ENCODE measurements at places on chromosomes 5 and 9.

GRCh38 chr5:75707911-75708509, 9.2 kb downstream of the POC5 start:
- no peak for DNase-seq

GRCh38 chr5:41891066-41891707, 13.0 kb upstream of the RIMOC1 start:
- no peak for DNase-seq

- DNase-seq: no peak
These were observed 34.7 kb downstream of the MSX2 start for GRCh38 chr5:174759091-174759490.

DNA sequence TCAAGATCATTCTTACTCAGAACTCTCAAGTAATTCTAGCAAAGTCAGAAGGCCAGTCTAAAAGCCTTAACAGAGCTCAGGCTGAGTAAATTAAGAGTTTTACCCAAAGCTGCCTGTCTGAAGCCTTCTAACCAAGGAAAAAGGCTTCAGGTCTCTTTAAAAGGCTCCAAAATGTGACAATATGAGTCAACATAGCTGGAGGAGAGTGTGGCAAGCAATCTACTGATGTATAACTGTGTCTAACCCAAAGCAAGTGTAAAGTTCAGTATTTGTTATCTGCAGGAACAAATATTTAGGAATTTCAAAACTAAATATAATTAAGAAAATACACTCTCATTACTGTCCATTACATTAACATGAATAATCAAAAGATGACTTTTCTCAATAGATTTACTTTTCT, 11.0 kb downstream of the ZBTB5 start:
- no peak for DNase-seq

- DNase-seq: no peak
These were observed 49.0 kb downstream of the DAPK1 start for GRCh38 chr9:87546704-87547103.

GRCh38 chr9:1837453-1838084, 177.6 kb upstream of the SMARCA2 start:
- no peak for DNase-seq

DNA sequence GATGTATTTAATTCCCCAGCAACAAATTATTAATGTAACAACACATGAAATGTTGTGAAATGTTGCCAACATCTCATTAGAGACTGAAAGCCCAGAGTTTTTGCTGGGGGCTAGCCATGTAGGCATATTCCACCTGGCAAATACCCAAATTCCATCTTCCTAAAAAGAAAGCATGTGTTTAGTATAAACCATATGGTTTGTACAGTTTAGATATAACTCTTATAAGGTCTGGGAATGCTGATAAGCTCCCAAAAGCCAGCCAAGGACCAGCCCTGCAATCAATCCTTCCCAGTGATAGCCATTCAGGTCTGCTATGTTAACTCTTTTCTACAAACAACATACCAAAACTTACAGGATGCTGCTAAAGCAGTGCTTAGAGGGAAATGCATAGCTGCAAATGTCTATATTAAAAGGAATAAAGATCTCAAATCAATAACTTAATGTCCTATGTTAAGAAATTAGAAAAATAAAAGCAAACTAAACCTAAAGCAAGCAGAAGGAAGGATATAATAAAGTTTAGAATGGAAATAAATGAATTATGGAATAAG, 158.9 kb downstream of the AUH start:
- DNase-seq: no peak

DNA sequence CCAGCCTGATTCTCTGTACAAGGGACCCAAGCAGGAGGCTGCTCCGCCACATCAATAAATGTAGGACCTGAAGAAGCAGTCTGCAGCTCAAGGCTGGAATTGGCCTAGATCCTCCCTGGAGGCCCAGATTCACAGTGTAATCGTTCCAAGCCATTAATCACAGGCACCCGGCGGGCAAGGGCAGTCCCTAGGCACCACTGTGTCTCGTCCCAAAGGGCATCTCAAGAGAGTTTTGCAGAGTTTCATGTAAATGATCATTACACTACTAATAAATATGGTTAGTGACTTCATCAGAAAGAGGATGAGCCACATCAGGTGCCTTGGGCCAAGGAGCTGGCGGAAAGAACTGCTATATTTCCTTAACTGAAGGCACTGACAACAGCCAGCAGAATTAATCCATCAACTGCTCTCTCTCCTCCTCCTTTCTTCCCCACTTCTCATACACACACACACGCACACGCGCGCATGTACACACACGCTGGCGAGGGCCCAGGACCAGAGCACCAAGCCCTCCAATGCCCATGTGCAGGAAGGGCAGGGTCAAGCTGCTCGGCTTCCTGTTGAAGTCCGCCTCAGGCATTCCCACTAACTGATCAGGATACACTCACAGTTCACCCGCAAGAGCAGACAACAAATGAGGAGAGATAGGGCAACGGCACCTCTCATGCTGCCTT, 33.9 kb downstream of the GNAQ start:
- DNase-seq: no peak

DNA sequence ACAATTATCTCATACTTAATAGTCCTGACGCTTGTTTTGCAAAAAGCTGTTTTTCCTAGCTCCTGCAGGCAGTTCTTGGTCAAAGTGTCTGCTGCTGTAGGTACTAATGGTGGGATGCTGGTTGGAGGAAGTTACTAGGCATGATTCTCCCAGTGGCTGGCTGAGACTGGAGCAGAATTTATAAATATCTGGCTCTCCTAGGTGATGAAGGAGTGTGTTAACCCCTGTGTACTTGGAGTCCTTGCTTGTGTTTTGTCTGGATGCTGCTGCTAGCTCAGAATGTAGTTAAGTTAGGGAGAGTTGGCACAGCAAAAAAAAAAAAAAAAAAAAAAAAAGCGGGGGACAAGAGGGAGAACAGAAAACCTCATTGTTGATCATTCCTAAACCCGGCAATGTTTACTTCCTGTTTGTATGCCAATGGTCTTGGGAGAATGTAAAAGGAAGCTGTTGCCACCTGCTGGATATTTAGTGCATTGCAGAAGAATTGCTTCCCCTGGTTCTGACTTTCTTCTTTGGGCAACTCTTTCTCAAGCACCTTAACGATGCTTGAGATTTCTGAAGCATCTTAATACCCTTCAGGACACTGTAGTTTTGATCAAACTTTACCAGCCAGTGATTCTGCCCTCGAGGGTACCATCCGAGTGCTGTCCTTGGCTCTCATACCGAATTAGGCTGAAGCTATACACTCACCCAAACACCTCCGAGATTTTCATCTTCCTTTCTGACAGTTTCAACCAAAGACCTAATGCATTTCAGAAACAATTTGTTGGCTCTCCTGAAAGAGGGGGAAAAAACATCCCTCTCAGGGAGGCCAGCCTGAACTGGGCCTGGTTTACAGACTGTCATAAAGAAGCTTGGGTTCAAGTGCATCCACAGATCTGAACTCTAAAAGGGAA, 71.7 kb upstream of the WWC1 start:
- DNase-seq: no peak

- DNase-seq: no peak
These were observed 109.1 kb downstream of the SUSD1 start for GRCh38 chr9:112065806-112066606.

DNA sequence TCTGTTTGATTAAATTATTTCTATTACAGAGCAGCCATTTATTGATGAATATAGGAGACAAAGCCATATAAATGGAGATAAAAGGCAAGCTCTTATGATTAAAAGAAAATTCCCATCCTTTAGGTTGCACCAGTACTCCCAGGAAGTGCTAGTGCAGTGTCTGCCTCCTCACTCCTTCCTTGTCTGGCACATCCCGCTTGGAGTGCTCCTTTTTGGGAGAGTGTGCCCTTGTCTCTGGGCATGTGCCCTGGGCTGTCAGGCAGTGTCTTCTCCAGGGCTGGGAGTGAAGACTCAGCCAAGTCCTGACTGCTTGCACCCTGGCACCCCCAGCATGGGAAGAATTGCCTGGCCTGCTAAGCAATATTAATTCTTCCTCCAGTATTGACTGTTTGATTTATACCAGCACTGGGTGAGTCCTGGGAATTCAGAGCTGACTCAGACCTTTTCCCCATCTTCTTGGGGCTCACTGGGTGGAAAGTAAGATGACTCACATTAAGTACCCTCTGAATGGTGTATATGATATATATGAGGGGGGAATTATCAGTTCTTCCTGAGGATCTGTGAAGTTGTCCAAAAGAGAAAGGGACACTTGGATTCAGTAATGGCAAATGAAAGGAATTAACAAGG, 62.1 kb downstream of the ZSWIM6 start:
- DNase-seq: no peak

GRCh38 chr5:82521431-82522051, 243.4 kb upstream of the RPS23 start:
- no peak for DNase-seq

GRCh38 chr9:115237385-115237998, 119.5 kb upstream of the TNC start:
- no peak for DNase-seq

DNA sequence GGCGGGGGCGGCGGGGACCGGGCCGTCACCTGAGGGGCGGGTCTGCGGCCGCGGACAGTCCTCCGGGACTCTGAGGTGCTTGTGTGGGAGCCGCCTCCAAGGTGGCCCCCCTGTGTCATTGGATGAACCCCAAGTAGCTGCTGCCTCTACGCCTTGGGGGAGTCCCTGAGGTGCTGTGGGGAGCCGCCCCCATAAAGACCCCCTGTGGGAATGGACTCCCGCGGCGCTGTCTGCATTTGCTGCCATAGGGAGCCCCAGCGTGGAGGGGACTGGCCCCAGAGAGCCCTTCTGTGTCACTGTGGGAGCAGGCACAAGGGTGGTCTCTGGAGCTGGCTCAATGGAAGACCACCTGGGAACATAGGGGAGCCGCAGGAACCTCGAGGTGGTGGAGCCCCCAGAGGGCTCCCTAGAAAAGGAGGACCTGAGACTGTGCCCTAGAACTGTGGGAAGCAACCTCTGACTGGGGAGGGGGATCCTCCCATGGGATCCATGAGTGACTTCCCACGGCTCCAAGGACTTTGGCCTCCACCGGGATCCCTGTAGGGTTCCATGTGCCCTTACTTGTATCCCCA, 412 bp downstream of the PHF24 start:
- DNase-seq: no peak

DNA sequence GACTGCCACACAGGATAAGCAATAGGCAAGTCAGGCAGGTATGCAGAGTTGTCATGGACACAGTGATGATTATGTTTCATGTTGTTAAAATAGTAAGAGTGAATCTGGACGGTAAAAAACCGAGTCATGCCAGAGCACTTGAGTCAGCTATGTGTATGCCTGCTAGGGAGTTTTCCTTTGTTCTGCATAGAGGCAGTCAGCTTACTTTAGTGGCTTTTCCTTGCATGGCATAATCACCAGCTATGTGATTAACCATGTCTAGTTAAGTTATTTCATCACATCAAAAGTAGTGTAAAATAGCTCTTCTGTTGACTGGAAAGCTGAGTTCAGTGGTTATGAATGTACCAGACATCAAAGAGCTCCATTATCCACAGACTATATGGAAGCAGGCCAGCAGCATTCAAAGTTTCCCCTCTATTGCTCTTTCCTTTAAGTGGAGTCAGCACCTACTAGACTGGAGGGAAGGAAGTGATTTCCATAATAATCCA, 989.8 kb downstream of the TLE1 start:
- no peak for DNase-seq

DNA sequence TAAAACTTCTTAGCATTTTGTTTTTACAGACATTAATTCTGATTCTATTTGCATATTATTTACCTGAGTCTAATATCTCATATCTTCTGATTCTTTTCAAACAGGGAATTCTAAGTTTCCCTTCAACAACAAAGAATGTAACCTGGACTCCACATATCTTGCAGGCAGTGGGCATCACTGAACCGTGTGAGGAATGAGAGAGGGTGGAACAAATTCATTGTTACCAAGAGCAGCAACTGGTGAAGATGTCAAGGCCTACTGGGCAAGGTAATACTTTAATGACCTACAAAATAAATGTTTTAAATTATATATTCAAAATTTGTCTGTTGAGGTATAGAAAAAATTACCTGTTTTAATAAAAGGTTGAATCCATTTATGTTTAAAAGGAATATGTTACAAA, 455.3 kb upstream of the TUSC1 start:
- DNase-seq: no peak

- no peak for DNase-seq
These were observed 8.1 kb downstream of the TAL2 start for GRCh38 chr9:105670315-105670714.

GRCh38 chr5:147169901-147170300, 64.9 kb upstream of the STK32A start:
- DNase-seq: no peak

- DNase-seq: no peak
These were observed 1.8 kb downstream of the NFIB start for GRCh38 chr9:14311956-14312685.

DNA sequence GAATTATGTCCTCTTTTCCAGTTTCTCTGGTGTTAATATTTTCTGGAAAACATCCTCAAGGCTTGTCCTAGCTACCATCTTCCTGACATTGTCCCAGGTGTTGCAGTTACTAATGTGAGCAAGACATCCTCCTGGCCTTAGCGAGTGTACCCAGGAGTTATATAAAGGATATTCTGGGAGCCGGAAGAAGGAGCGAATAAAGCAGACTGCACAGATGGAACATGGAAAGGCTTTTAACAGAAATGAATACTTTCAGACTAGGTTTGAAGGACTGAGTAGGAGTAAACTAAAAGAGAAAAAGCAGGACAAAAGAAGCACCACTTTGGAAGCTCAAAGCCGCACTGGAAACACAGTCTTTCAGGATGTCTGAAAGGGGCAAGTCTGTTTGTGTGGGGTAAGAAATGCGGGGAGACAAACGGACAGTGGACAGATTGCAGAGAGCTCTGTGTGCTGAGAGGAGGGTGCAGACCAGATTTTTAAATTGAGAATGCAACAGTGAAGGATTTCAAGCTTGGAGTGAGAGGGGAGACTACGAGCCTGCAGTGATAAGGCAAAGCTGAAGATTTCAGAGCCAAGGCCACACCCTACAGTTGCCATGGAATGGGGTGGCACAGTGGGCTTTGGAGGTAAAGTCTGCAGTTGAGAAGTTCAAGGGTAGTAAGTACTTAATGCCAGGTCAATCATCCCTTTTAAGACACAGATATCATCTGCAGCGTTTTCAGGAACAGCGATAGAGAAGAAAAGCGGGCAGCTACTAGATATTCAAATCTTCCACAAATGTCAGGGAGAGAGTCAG, 94.1 kb upstream of the TAF11L2 start:
- no peak for DNase-seq

- DNase-seq: no peak
These were observed 11.9 kb upstream of the SRFBP1 start for GRCh38 chr5:121949885-121950284.

DNA sequence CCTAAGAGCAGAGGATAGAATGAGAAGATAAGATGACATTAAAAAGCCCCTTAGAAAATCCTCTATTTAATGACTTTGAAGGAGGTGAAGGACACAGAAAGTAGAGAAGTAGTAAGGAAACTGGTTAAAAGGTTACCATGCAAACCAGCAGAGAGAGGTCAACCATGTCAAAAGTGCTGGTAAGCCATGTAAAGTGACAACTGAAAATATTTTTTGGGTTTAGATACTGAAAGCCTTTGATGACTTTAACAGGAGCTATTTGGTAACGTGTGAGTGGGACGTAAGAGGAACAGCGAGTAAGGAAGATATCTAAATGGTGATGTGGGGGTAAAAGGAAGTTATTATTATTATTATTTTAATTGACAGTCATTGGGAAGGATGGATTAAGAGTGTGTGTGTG, 56.9 kb downstream of the MACIR start:
- DNase-seq: no peak

- DNase-seq: no peak
These were observed 135.6 kb downstream of the ACTL7B start for GRCh38 chr9:108720191-108720642.

- no peak for DNase-seq
These were observed 274.9 kb downstream of the GADD45G start for GRCh38 chr9:89879701-89880100.
